ENCODE measurements at places on chromosomes 2 and 18.
A peak's percentile ranks its signal among the peaks of the same experiment; 100 is the strongest.

DNA sequence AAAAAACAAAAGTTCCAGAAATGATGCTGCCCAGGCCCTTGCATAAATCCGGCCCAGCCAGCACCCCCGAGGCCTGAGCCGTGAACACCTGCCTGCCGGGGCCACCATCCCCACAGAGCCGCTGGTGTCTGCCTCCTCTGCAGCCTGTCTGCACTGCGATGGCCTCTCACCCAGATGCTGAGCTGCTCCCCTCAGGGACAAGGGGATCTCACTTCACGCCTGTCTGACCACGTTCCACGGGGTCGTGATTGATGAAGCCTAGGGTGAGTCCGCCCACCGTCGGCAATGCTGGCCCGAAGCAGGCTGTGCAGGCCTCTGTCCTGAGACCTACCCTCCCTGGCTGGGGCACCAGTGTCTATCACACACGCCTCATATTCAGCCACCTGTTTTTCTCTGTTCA is 444.2 kb downstream of the EIPR1 start:
- DNase-seq: peak; percentile 19

- DNase-seq: no peak
Measured at GRCh38 chr2:62974999-62975398, 75.6 kb upstream of the OTX1 start.

DNA sequence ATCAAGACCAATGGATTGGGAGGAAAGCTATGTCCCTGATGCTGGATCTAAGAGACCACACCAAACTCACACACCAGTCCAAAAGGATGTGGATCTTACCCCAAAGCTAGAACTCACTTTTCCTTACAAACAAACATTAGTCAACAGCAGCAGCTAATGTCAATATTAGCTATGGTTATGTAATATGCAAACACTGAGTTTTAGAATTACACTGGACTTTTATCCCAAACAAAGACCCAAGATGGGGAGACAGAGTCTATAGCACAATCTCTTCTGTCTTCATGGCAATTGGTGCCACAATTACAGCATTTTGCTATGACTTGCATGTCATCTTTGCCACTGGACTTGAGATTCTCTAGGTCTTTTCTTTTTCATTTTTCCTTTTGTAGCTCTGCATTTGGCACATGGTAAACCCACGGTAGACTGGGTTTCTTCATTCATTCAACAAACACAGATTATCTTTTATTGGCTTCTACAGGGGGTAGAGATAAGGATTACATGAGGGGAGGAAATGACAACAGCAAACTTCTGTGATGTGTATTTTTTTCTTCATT is 59.0 kb downstream of the SPRED2 start:
- DNase-seq: no peak

- no peak for DNase-seq
Measured at GRCh38 chr2:28521663-28522062, 25.8 kb downstream of the PLB1 start.

- no peak for DNase-seq
Measured at GRCh38 chr2:48428449-48428848, 101.5 kb upstream of the STON1 start.

DNA sequence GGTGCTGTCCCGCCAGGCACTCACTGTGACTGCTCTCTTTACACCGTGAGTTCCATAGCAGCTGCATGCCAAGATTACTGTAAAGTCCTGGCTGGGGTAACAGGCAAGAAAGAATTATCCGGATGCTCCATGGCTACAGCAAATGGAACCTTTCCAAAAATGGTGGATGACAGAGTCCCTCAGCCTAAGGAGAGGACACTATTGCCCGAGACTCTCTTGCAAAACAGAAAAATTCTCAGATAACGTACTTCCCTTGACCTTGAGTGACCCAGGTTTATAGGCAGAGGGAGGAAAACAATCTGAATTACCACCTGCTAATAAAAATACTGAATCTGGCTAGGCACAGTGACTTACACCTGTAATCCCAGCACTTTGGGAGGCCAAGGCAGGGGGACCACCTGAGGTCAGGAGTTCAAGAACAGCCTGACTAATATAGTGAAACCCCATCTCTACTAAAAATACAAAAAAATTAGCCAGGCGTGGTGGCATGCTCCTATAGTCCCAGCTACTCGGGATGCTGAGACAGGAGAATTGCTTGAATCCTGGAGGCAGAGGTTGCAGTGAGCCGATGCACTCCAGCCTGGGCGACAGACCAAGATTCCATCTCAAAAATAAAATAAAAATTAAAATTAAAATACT is 4.5 kb downstream of the CYS1 start:
- no peak for DNase-seq

DNA sequence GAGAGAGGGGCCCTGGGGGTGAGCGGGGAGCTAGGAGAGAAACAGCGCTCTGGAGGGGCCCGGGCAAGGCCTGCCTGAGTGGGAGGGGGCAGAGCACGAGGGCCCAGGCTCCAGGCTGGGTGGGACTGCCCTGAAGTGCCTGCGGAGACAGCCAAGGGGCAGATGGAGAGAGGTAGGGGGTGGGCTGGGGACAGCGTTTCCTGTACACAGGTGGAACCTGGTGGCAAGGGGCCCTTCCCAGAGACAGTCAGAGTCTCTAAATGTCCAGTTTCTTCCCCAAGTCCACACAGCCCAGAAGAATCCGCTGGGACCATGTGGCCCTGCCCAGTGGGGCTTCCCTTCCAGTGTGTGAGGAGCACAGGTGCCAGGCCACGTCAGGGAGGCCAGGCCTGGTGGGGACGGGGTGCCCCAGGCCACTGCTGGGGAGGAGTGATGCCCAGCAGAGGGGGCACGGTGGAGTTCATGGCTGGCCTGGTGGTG is 1.7 kb upstream of the GPR35 start:
- no peak for DNase-seq

DNA sequence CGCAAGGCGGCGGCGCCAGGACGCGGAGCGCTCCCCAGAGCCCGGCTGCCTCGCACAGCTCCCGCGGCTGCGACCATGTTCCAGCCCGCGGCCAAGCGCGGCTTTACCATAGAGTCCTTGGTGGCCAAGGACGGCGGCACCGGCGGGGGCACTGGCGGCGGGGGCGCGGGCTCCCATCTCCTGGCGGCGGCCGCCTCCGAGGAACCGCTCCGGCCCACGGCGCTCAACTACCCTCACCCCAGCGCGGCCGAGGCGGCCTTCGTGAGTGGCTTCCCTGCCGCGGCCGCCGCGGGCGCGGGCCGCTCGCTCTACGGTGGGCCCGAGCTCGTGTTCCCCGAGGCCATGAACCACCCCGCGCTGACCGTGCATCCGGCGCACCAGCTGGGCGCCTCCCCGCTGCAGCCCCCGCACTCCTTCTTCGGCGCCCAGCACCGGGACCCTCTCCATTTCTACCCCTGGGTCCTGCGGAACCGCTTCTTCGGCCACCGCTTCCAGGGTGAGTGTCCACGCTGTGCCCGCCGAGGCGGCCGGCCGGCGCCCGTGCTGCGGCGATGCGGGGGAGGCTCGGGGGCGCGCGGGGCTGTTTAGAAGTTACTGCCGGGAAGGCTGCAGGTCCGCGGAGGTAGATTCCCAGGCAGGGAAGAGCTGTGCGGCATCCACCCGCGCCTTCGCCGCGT is 696 bp downstream of the EMX1 start:
- peak; percentile 41 for DNase-seq

- DNase-seq: peak; percentile 58
Measured at GRCh38 chr2:126635281-126635680, 20.7 kb upstream of the GYPC start.

- DNase-seq: peak; percentile 50
Measured at GRCh38 chr2:236352761-236353593, 88.8 kb upstream of the ASB18 start.

DNA sequence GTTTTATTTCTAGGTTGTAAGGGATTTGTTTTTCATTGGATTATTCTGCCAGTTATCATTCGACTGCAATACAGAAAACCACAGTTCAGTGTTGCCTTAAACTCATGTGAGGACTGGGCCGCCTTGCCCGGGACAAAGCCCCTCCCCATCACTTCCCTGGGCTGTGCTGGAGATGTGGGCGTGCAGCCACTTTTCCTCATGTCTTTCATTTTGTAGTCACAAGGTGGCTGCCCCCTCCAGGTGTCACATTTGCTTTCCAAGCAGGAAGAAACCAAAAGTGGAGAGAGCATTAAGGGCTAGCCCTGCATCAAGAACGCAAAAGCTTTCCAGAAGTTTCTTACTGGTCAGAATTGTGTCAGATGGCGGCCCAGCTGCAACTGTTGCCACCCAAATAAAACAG is 492.5 kb upstream of the ID2 start:
- DNase-seq: no peak

GRCh38 chr2:222671259-222672067 is at the start of gene MOGAT1:
Gene MOGAT1, plus strand, starts transcription at chr2:222671658. Its CDS starts 128 bp downstream, at chr2:222671786.
- peak; percentile 31 for DNase-seq

DNA sequence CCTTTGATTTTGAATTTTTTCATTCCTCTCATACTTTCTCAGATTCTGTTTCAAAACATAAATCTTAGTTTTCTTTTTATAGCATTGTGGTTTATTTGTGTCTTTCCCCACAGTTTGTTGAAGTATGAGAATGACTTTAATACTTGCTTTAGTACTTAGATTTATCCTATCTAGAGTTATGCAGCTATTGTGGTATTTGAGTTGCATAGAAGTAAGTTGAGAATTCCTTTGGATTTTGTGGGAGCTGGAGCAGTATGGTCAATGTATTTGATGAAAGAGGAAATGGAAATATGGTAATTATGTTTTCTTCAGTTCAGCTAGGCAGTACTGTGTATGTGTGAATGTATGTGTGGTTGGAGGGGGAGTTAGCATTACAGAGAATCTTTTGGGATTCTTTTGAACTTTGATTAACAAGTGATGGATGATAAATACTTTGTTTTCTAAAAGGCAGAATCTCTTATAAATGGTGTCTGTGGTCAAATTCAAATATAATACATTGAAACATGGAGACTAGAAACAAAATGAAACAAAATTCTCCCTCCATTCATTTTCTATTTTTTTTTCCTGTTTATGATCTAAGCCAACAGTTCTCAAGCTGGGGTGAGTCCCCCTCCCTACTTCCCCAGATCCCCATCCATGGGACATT is 3.0 kb downstream of the ACVR2A start:
- no peak for DNase-seq

DNA sequence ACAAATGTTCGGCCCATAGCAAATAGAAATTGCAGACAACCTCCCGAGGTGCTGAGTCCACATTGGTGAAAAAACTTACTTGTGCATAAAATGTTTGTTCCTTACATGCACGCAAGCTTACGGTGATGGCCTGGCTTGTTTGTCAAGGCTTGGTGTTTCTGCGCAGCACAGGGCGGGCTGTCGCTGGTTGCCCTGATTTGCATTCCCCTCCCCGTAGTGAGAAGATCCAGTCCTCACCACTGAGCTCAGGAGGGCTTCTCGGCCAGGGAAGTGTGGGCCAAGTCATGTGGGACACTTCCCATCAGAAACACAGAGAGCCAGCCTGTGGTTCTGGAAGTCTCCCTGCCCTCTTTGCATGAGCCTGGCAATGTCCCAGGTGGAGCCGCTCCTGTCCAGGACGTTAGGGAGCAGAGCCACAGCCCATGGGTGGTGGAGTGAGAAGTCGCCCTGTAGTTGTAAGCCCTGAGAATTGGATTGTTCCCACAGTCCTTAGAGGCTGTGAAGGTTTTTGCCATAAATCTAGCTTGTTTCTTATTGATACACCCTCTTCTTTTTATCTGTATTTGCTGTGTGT is 152.7 kb downstream of the TWIST2 start:
- no peak for DNase-seq

DNA sequence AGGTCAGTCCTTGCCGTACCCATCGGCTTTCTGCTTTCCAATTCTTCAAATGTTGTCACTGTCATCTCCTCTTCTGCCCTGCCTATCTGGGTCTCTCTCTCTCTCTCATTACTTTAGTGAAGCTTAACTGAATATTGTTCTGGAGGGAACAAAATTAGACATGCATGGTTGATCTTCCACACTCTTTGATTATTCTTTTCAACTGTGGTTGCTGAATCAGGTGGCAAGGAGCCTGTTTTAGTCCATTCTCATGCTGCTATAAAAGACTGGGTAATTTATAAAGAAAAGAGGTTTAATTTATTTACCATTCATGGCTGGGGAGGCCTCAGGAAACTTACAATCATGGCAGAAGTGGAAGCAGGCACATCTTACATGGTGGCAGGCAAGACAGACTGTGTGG is 157.9 kb downstream of the ARL4C start:
- no peak for DNase-seq

GRCh38 chr2:136167721-136168475 is 49.9 kb upstream of the CXCR4 start:
- DNase-seq: no peak

GRCh38 chr18:9803698-9804516 is 81.9 kb upstream of the TXNDC2 start:
- peak; percentile 83 for DNase-seq

- no peak for DNase-seq
Measured at GRCh38 chr2:218169757-218170546, 3.2 kb upstream of the CXCR1 start.

GRCh38 chr18:73119574-73119973 is 251.8 kb upstream of the NETO1 start:
- DNase-seq: no peak

DNA sequence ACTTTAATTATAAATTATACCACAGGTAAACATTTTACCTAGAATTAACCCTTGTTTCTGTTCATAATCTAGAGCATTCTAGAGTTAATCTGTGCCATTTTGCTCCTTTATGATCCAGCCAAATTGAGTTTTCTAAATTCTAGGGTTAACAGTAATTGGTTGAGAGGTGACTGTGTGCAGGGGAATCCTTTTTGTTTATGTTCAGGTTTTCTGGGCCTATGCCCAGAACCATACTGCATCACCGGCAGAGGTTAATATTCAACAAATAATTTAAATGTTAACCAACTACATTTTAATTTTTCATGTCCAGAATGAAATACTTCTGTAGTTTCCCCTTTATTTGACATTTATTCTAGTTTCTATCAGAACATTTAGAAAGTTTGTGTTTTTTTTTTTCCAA is 32.3 kb downstream of the CARF start:
- no peak for DNase-seq

DNA sequence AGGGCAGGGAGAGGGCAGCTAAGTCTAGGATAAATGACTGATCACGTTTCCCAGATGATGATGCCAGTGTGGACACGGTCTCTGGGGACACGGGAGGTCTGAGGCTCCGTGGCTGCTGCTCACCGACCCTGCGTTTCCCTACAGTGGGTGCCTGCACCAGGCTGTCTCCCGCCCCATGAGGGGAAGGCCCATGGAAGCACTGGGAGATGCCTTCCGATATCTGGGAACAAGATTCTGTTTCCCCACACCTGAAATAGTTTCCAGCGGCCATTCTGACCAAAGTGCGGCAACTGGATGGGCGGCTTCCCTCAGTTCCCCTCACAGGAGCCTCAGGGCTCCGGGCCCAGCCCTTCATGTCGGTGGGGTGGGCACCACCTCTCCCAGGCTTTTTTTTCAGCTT is 83.1 kb downstream of the EDAR start:
- DNase-seq: no peak

DNA sequence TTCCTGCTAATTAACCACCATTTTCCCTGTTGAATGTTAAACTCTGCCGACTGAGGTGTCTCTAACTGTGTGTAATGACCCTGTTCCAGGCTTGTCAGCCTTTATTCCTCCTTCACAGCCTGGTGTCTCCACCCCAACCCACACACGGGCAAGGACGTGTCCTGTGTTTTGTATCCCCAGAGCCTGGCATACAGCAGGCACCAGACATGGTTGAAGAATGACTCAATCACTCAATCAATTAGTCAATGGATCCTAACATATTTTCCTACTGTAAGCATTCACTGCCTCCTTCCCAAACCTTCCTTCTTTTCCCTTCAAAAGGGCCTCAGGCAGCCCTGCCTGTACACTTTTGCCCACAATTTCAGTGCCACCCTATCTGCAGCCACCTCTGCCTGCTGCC is 2.7 kb upstream of the TNS1 start:
- DNase-seq: no peak
